ENCODE measurements at places on chromosomes 12 and 14.
A peak's percentile ranks its signal among the peaks of the same experiment; 100 is the strongest.

GRCh38 chr12:91667694-91668093, 478.0 kb downstream of the BTG1 start:
- no peak for DNase-seq

- no peak for DNase-seq
These were observed 47.2 kb downstream of the FGD4 start for GRCh38 chr12:32446316-32447119.

DNA sequence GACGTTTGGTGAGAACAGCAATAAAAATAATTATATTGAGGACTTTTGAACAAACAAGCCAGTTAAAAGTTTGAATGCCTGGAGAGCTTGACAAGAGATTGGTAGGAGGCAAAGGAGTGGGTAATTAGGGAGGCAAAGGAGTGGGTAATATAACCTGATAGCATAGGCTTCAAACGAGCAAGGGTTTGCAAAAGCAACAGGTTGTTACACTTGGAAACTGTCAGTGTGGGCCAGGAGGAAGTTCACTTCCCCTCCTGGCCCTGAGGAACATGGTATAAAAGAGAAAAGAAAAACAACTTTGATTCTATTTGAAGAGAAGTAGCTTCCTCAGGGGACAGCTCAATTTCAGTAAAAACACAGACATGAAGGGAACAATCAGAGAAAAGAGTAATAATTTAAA, 121.7 kb downstream of the CCER1 start:
- no peak for DNase-seq

DNA sequence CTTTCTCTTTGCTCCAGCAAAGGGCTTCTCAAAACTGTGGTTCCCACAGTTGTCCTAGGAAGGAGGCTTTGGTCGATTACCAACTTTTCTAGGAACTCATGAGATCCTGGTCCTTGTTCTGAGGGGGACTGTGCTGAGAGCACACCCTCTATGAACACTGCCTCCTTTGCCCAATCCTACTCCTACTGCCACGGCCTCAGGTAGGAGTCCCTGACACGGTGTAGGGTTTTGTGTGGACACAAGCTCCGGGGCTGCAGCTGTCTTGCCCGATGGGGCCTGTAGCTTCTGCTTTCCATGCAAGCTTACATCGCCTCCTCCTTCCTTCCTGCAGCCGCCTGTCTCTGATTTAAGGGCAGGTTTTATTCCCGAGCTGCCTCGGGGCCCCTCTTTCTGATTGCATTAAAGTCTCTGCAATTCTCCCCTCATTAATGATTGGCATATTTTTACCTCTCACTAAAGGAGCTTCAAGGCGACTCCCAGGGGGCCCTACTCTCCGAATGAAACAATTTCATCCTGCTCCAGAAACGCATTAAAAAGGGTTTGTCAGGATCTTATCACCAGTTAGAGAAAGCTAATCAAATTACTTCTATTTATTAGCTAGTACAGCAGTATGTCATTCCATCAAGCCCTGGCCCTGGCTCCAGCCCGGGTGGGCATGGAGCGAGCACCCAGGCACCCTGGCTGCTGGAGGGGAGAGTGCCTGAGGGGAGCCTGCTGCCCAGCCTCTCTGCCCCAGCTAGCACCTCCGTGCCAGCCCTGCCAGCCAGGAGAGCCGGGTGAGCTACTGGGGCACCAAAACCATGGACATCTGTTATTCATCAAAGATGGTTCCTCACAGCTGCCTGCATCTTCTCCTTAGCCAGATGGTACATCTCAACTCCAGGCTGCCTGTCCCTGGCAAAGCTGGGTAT, 38.0 kb upstream of the ESRRB start:
- no peak for DNase-seq

GRCh38 chr12:67940780-67941243, 48.4 kb upstream of the IFNG-AS1 start:
- no peak for DNase-seq

- DNase-seq: no peak
These were observed 7.8 kb upstream of the FZD10 start for GRCh38 chr12:130154276-130155070.

DNA sequence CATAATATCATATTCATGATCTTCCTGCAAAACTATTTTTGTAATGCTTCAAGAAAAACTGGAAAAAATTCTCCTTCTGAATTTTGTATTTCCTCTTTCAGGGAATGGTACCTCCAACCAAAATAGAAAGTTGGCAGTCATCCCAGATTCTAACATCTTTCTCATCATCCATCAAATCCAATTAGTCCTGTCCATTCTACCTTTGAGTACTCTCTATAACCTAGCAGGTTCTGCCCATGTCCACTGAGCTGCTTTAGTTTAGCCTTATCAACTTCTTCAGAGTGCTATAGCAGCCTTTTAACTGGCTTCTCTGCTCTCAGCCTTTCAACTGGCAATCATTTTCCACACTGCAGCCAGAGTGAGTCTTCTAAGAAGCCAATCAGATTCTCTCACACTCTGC, 236.2 kb downstream of the AKAP6 start:
- DNase-seq: no peak

DNA sequence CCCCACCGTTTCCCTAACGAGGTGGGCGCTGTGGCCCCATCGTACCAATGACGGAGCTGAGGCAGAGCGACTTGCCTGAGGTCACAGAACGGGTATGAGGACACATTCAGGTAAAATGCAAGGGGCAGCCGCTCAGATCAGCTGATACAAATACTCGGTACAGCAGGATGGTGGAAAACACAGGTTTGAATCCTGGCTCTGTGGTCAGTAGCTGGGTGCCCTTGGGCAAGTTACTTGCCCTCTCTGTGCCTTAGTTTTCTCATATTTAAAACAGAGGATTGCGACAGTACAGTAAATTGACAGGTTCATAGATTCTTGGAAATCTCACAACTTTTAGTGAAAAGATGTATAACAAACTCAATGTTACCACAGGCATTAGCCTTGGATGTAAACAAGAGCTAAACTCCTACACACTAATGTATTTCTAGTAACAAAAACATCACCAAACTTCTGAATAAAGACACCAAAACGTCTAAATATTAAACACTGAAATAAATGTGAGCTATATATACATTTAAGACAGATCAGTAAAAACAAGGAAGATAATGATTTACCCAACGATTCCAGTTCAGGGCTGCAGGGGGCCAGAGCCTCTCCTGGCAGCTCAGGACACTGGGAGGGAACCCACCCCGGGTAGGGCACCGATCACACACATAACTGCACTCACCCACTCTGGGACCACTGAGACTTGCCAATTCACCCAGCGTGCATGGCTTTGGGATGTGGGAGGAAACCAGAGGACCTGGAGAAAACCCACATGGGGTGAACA, 128.4 kb downstream of the RBM19 start:
- no peak for DNase-seq

GRCh38 chr14:98906123-98906995, 365.6 kb downstream of the BCL11B start:
- peak; percentile 53 for DNase-seq

DNA sequence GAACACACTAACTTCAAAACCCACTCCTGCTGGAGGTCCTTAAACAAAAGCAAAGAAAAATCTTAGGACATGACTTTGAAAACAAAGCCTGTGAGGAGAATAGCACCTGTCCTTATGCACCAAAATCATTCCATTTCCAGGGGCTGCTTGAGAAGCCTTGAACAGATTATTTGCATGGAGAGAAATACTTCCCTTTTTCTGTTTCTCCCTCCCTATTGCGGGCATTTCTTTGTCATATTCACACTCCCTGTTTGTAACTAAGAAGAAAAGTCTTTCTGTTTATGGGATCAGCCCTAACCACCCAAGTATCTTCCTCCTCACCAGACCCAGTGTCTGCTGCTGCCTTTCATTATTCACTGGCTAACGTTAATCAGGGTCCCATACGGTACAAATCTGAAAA, 218.8 kb downstream of the DPF3 start:
- no peak for DNase-seq

GRCh38 chr12:54060174-54060974, 6.7 kb downstream of the HOXC4 start:
- no peak for DNase-seq

DNA sequence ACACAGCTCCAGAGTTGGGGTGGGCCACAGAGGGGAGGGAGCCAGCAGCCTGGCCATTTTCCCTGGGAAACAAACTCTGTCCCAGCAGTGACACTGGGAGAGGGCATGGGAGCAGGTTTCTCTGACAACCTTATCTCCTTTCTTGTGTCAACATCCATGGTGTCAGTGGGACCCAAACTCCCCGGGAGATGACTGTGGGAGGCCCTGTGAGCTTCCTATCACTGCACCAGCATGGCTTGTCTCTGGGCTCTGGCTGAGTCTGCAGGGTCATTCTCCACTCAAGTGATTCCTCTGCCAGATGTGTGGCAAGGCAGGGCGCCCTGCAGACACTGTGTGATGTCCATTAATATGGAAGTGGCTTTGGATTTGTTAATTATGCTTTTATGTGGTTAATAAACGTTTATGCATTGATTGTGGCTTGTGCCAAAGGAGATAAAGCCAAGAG, 10.1 kb downstream of the LRTM2 start:
- no peak for DNase-seq

DNA sequence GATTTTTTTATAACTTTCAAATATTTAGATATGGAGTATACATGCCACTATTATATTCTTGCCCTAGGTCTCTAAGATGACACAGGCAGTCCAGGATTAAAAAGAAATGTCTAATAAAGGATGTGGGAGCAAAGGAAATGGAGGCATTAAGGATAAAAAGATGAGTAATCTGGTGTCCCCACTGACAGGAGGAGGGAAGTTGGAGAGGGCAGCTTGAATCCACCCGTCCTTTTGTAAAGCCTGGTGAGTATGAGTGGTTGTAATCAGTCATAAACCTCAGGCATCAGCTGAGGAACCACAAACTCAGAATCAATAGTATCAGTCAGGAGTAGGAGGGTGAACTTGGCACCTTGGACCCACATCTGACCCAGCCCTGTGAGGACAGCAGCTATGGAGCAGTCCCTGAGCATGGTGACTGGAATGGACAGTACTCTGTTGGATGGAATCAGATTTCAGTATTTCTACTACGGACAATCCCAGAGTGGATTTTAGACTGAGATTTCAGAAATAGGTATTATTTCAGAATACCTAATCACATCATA, 100.5 kb downstream of the EXOC5 start:
- no peak for DNase-seq

DNA sequence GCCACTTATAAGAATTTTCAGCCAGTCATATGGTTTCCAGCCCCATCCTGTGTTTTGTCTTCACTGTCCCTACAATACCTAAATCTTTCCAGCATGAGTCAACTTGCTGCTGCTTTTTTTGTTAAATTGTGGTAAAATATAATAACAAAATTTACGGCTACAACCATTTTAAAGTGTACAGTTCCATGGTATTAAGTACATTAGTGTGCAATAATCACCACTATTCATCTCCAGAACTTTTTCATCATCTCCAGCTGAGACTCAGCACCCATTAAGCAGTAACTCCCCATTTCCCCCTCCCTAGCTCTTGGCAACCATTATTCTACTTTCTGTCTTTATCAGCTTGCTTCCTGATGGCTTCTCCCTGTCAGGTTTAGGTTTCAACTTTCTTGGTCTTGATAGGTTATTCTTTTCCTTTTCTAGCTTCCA, 39.1 kb downstream of the FRS2 start:
- DNase-seq: no peak

- no peak for DNase-seq
These were observed 13.4 kb downstream of the SPTLC2 start for GRCh38 chr14:77603031-77603430.

DNA sequence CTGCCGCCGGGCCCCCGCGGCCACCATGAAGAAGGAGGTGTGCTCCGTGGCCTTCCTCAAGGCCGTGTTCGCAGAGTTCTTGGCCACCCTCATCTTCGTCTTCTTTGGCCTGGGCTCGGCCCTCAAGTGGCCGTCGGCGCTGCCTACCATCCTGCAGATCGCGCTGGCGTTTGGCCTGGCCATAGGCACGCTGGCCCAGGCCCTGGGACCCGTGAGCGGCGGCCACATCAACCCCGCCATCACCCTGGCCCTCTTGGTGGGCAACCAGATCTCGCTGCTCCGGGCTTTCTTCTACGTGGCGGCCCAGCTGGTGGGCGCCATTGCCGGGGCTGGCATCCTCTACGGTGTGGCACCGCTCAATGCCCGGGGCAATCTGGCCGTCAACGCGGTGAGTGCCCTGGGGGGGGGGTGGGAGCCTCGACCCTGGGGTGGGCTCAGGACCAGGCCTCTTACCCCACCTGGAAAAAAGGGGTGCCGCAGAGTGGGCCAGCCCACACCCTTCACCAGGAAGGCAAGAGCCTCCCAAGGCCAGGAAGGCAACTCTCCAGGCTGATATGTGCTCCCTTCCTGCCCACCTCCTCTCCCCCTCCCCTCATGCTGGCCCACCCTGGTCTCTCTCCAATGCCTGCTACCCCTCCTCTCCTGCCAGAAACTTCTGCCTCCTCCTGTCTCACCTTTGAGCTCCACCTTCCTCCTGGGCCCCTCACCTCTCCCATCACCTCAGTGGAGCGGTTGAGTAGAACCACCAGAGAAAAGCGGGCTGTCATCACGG, 507 bp downstream of the AQP5 start:
- no peak for DNase-seq

GRCh38 chr14:80504781-80505180, 293.5 kb upstream of the DIO2 start:
- DNase-seq: no peak

DNA sequence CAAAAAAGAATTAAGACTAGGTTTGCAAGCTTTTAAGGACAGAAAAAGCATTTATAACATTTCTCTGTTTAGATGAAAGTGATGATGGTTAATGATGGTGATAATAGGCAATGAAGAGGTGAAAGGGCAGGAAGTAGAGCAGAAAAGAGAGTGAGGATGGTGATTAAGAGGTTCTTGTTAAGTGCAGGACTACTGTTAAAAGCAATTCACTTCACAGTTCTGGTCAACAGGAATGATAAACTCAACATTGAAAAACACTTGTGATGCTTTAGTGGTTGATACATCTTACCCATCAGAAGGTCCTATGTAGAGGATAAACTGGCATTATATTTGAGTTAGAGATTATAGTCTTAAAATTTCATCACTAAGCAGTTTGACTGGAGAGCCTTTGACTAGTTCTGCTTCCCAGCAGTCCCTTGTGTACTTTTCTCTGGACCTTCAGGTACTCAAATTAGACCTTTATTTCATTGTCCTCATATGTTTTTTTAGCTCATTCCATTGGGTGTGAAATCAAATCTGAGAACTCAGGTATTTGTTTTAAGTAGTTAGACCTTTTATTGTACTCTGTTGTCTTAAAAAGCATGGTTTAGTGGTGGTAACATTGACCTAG, 10.9 kb downstream of the RAP1B start:
- DNase-seq: no peak

- no peak for DNase-seq
These were observed 201.0 kb upstream of the AMIGO2 start for GRCh38 chr12:47280543-47281300.
